Vagina (tissue), 2 donors: ENCODE measurements at places on chromosomes 1 and 21.
A peak's percentile ranks its signal among the peaks of the same experiment; 100 is the strongest.

GRCh38 chr1:31814631-31815306 lies 1.1 kb downstream of the SPOCD1 start:
- H3K36me3 ChIP-seq: no peaks in the 10 kb centered on the region
- no peak overlapping the region for H3K4me3 ChIP-seq
- no peaks in the 10 kb centered on the region for H3K27me3 ChIP-seq
- H3K27ac ChIP-seq: no peak overlapping the region
- no peak for DNase-seq

DNA sequence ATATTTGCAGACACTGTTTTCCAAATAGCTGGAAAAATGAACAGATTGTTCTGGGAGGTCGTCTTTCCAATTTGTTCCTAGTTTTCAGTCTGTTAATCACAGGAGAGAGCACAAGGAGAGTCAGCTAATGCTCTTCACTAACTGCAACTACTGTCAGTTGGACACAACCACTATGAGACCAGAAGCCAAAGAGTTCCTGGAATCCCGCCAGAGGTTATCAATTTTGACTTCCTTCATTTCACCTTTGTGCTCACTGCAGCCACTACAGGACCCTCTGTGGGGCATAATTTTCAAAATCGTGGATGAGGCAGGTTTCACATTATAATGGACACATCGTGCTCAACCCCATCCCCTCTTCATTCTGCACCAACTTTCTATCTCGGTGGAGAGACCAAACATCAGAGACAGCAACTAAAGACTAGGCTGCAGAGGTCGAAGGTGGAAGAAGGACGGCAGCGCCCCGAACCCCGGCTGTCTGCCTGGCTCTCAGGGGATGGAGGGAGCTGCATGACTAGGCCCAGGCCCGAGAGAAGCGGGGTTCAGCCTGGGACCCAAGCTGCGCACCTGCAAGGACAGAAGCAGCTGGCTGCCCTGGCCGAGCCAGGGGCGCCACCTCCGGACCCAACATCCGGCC lies 602 bp downstream of the KIAA0319L start:
- DNase-seq: no peak
- peak overlapping the region; percentile 94 for H3K4me3 ChIP-seq
- no peaks in the 10 kb centered on the region for H3K36me3 ChIP-seq
- H3K27ac ChIP-seq: peak overlapping the region; percentile 95
- H3K4me1 ChIP-seq: peaks cover 67% of the 10 kb centered on the region
- H3K27me3 ChIP-seq: no peaks in the 10 kb centered on the region

DNA sequence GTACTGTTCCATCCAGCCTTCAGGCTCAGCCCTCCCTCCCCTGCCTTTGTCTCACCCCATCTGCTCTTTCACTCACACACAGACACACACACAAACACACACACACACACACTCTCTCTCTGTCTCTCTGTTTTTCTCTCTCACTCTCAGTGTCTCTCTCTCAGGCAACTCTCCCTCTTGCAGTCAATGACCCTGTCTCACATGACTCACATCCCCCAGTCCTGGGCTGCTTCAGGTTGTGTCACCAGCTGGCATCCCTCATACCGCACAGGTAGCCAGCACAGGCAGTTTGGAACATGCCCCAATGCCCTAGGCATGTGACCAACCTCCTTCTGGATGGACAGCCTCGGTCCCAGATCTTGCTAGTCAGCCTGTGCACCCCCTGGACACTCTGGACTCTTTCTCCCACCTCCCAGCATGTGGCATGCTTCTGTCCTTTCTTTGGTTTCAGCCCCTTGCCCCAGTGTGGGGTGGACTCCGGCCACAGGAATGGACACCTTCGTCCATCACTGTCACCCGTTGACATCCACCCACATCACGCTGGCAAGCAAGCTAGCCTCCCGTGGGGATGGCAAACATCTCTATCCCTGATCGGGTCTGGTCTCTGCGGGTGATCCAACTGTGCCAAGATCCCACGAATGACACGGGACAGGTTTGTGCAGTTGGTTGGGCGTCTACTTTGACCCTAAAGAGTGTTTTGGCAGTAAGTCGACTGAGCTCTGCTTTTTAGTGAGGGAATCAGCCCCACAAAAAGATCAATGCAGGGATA lies 23.4 kb upstream of the FCGR2A start:
- H3K27me3 ChIP-seq: no peaks in the 10 kb centered on the region
- H3K4me3 ChIP-seq: no peak overlapping the region
- no peak for DNase-seq

GRCh38 chr21:20882462-20883407 lies 115.5 kb upstream of the NCAM2 start:
- no peaks in the 10 kb centered on the region for H3K36me3 ChIP-seq
- no peaks in the 10 kb centered on the region for H3K27me3 ChIP-seq
- DNase-seq: no peak
- no peak overlapping the region for H3K27ac ChIP-seq
- H3K4me3 ChIP-seq: no peak overlapping the region

DNA sequence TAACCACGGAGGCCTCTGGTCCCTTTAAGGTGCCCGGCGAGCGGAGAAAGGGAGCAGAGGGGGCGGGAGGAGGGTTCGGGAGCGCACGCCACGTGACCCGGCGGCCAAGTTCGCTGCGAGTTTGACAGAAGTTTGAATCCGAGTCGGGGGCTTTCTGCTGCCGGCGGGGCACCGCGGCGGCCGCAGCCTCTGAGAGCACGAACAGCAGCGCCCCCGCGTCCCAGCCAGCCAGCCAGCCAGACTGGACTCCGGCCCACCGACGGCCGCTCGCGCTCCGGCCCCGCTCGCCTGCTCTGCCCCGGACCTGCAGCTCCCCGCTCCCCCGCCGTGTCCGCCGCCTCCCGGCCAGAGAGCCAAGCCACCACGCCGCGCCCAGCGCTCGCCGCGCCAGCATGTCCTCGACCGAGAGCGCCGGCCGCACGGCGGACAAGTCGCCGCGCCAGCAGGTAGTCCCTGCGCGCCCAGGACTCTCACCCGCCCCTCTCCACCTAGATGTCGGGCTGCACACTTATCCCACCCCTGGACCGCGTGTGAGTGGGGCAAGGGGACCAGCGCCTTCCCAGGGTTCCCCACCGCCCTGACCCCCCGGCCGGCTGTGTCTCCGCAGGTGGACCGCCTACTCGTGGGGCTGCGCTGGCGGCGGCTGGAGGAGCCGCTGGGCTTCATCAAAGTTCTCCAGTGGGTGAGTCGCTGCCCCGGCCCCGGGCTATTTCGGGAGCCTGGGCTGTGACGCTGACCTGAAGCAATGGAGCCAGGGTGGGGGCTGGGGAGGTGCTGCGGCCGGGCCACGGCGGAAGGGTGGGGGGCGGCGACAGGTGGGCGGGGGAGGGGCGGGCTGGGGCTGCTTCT lies at the start of gene SYPL2:
Gene SYPL2 (plus strand): TSS at position 95 of the 849 bp plus-strand sequence. CDS start 298 bp downstream, at position 393.
- H3K27ac ChIP-seq: peak within 1 kb of the TSS; percentile 64
- no peaks in the 10 kb centered on the region for H3K36me3 ChIP-seq
- no peaks in the 10 kb centered on the region for H3K27me3 ChIP-seq
- no peak for DNase-seq
- H3K4me1 ChIP-seq: peaks cover 28% of the 10 kb centered on the region
- peak within 1 kb of the TSS; percentile 53 for H3K4me3 ChIP-seq

DNA sequence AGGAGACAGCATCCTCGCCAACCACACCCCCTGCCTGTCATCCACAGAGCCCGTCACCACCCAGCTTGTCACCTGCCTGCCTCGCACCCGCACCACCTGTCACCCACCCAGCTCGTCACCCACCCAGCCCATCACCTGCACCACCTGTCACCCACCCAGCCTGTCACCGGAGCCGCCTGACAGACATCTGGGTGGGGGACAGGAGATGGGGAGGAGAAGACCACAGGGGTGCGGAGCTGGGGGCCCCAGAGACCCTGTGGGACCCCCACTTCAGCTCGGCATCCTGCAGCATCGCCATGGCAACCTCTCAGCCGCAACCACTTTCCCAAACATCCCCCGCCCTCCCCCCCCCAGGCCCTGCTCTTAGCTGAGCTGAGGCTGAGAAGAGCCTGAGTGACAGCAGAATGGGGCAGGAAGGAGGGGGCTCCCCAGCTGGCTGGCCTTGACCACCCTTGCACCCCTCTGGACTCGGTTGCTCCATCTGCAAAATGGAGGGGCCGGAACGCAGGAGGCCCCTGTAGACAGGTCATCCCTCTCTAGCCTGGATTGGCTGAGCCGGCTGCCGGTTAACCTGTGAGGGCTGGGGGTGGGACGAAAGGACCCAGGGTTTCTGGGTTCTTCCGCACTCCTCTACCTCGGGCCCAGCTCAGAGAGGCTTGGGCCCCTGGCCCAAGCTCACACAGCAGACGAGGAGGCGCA lies 11.6 kb downstream of the AHDC1 start:
- peaks cover 92% of the 10 kb centered on the region for H3K4me1 ChIP-seq
- H3K36me3 ChIP-seq: no peaks in the 10 kb centered on the region
- H3K27me3 ChIP-seq: no peaks in the 10 kb centered on the region
- H3K4me3 ChIP-seq: no peak overlapping the region
- DNase-seq: no peak

DNA sequence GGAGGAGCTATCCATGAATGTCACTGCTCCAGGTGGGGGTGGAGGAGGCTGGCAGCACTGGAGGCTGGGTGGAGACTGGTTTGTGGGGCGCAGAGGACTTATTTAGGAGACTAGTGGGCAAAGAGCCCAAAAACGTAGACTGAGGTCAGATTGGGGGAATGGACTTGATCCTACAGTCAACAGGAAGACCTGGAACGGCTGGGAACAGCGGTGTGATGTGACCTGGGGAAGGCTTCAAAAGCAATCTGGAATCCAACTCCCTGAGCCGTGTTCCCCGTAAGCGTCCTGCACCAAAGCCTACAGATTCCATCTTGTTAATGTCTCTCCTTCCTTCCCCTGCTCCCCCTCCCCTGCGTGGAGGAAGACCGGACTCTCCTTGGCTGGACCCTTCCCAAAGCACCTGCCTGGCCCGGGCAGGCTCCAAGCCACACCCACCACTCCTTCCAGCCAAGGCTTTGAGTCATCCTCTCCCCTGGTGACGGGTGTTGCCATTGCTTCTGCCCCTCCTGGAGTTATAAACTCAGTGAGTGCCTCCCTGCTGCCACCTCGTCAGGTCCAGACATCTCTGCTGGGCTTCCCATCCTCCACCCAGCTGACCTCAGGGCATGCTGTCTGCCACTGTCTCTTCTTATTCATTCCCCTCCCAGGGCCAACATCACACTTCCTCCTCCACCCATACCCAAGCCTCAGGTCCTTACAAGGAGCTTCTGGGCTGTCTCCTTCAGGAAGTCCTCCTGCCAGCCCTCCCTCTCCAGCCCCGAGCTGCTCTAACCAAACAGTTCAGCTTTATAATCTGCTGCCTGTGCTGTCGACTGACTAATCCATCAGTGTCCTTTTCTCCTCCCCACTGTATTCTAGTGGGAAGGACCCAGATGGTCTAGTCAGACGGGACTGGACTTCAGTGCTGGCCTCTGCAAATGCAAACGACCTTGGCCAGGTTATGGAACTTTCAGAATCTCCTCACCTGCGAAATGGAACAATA lies 1.6 kb upstream of the CLSTN1 start:
- peak overlapping the region; percentile 98 for H3K27ac ChIP-seq
- no peaks in the 10 kb centered on the region for H3K36me3 ChIP-seq
- H3K4me1 ChIP-seq: peaks cover 51% of the 10 kb centered on the region
- no peaks in the 10 kb centered on the region for H3K27me3 ChIP-seq
- peak; percentile 95 for DNase-seq
- peak overlapping the region; percentile 73 for H3K4me3 ChIP-seq

DNA sequence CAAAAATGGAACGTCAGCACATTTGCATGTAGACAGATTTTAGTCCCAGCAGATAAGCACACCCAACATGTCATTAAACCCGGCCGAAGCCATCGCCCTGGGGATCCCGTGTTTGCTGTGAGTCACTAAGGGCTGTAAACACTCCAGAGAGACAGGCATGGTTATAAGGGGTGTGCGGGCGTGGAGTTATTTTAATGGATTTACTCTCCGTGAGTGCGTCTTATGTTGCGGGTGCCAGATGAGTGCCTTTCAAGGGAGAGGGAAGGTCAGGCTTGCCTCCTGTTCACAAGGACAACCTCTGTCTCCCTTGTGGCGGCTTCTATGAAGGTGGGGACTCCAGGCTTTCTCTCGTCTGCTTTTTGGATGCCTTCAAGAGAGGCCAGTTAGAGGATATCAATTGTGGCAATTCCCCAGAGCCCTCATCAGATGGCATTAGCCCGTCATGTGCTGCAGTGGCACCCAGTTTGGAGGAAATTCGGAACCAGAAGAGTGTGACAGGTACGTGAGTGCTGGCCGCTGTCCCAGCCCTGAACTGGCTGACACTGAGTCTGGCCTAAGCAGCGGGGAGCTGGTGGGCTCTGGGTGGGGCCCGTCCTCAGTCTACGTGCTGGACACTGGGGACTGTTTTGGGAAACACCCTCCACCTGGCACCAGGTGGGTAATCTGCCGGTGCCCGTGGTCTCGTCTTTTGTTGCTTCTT lies 223.8 kb upstream of the TMEM51 start:
- no peak overlapping the region for H3K4me3 ChIP-seq
- H3K27me3 ChIP-seq: no peaks in the 10 kb centered on the region
- H3K4me1 ChIP-seq: peaks cover 63% of the 10 kb centered on the region
- peak overlapping the region; percentile 86 for H3K27ac ChIP-seq
- no peak for DNase-seq

GRCh38 chr1:13825033-13825432 lies 125.0 kb downstream of the PRDM2 start:
- no peak for DNase-seq
- H3K27ac ChIP-seq: no peak overlapping the region
- H3K27me3 ChIP-seq: no peaks in the 10 kb centered on the region
- H3K36me3 ChIP-seq: no peaks in the 10 kb centered on the region
- H3K4me1 ChIP-seq: no peaks in the 10 kb centered on the region

GRCh38 chr1:215005656-215006345 lies 76.7 kb upstream of the KCNK2 start:
- no peaks in the 10 kb centered on the region for H3K27me3 ChIP-seq
- DNase-seq: no peak
- no peak overlapping the region for H3K27ac ChIP-seq
- H3K4me1 ChIP-seq: peaks cover 16% of the 10 kb centered on the region
- H3K4me3 ChIP-seq: no peak overlapping the region

GRCh38 chr21:35164380-35164779 lies 115.3 kb upstream of the RUNX1 start:
- no peaks in the 10 kb centered on the region for H3K36me3 ChIP-seq
- DNase-seq: no peak
- no peaks in the 10 kb centered on the region for H3K27me3 ChIP-seq
- no peaks in the 10 kb centered on the region for H3K4me1 ChIP-seq
- H3K4me3 ChIP-seq: no peak overlapping the region

GRCh38 chr1:180633057-180634056 lies 1.5 kb downstream of the XPR1 start:
- no peak for DNase-seq
- no peaks in the 10 kb centered on the region for H3K36me3 ChIP-seq
- no peaks in the 10 kb centered on the region for H3K27me3 ChIP-seq
- H3K4me3 ChIP-seq: peak overlapping the region; percentile 89
- H3K27ac ChIP-seq: peak overlapping the region; percentile 92

DNA sequence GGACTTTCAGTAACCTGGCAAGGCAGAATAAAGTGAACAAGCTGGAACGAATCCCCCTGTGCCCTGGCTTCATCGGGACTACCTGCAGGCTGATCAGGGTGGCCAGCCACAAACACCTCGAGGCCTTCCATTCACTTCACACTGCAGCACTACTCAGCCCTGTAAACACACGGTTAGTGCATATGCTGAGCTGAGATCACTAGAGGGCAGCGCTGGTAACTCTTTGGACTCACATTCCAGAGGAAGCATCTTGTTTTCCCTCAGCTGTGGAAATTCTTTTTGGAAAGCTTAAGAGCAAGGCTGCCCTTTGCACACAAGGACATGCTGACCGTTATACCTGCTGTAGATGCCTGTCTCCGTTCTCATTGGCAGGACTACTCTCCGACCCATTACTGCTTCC lies 32.1 kb downstream of the PCSK9 start:
- H3K36me3 ChIP-seq: peaks cover 3% of the 10 kb centered on the region
- DNase-seq: no peak
- H3K27me3 ChIP-seq: no peaks in the 10 kb centered on the region
- no peaks in the 10 kb centered on the region for H3K4me1 ChIP-seq
- no peak overlapping the region for H3K27ac ChIP-seq
